ENCODE measurements at places on chromosomes 1 and 21.

DNA sequence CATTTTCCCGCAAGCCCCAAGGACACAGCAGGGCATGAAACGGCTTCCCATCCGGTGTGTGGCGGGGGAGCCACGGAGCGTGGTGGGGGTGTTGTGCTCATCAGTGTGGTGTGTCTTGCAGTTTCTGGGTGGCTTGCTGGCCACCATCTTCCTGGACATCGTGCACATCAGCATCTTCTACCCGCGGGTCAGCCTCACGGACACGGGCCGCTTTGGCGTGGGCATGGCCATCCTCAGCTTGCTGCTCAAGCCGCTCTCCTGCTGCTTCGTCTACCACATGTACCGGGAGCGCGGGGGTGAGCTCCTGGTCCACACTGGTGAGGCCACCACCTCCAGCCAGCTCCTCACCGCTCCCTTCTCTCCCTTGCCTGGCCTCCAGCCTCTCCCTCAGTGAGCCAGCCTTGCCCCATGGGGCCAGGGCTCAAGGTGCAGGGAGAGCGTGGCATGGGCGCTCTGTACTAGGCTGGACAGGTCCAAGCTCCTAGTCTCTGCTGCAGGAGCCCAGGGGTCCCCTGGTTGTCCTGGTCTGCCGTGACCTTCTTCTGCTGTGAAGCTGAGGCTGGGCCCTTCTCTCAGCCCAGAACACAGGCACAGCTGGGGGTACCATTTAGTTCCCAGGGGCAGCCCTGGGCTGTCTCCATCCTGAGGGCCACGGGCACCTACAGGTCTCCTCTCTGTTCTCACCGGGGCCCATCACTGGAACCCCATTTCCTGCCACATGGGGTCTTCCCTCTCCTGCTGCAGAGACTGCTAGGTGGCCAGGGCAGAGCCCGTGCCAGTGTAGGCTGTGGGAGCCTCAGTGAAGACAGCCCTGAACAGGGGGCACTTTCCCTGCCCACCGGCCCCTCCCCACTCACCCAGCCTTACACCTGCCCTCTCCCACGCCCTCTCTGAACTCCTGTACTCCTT, 12.6 kb downstream of the AGTRAP start:
- no peak for DNase-seq

- no peak for DNase-seq
Observed at GRCh38 chr21:35039595-35040289, 9.4 kb downstream of the RUNX1 start.

- DNase-seq: no peak
Observed at GRCh38 chr1:180168786-180169639, 14.3 kb downstream of the QSOX1 start.

GRCh38 chr21:43588957-43589356, 70.3 kb downstream of the HSF2BP start:
- no peak for DNase-seq

DNA sequence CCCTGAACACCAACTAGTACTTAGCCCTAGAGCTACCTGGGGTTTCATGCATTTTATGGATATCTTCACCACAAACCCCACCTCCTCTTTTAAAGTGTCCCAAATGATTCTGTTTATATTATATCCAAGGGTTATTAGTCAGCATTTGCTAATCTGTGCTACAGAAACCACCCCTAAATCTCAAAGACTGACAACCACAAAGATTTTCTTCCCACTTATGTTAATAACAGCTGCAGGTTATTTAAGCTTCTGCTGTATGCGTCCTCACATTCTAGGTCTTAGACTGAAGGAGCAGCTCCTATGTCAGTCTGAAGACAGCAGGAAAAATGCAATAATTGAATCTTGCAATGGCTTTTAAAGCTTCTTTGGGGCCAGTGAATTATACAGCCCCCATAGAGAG, 11.2 kb upstream of the PHC2 start:
- no peak for DNase-seq
